ENCODE measurements at places on chromosomes 11 and 22. TPM values are rescaled to one million over a fixed set of nuclear protein-coding genes. Genes with fewer than 3 reads are reported as not detected.

The C11orf86 gene
- total RNA-seq: not detected

The CHEK1 gene
- total RNA-seq: 8.7 TPM

The OSM gene
- not detected for total RNA-seq

The OR4X1 gene
- total RNA-seq: not detected

The GAL3ST1 gene
- not detected for total RNA-seq

The ASPHD2 gene
- 4.2 TPM for total RNA-seq

DNA sequence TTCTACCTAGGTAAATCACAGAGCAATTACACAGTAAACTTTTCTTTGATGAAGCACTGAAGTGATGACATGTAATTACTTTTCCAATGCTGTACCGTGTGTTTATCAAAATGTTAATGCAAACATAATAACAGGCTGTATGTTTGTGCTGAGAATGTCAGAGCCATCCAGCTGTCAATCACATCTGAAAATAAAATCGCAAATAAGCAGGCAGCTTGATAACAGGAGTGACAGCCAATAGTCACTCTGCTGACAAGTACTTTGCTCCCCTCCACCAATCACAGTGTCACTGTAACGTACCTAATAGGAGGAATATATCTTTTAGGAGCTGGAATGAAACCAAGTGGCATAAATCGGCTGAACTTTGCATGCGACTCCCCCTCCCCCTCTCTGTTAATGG lies 119.7 kb downstream of the KIRREL3 start:
- DNase-seq: no peak

DNA sequence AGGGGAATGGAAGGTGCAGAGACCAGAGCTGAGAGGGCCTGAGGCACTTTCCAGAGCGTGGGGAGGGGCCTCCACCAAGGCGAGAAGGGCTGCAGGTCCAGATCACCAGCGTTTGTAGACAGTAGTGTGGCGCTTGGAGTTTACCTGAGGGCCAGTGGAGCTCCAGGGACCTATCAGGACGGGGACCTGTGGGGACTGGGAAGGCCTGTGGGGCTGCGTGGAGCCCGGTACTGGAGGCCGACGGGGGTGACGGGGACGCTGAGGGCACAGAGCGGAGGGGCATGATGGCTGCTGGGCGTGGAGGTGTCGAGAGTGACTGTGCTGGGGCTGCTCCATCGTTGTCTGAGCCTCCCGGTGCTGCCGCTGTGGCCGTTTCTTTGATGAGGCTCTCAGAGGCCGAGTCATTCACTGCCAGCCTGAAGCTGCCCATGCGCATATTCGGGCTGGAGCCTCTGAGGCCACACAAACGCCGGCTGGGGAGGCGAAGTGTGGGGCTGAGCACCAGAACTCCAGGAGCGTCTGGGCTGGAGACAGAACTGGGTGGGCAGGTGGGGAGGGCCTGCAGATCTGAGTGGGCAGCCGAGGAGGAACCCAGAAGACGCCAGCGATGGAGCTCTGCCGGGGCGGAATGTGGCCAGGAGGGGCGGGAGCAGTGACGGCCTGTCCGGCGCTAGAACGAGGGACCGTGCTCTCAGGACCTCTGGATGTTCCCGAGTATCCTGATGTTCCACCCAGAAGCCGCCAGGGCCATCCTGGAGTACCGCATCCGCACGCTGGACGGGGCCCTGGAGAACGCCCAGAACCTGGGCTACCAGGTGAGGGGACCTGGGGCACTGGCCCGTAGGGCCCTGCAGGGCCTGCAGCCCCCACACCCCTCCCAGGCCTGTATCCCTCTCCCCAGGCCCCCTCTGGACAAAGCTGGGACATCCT lies 2.6 kb downstream of the PGGHG start:
- DNase-seq: no peak

GRCh38 chr11:36431429-36432092 lies 78.5 kb downstream of the TRAF6 start:
- DNase-seq: peak; percentile 97

DNA sequence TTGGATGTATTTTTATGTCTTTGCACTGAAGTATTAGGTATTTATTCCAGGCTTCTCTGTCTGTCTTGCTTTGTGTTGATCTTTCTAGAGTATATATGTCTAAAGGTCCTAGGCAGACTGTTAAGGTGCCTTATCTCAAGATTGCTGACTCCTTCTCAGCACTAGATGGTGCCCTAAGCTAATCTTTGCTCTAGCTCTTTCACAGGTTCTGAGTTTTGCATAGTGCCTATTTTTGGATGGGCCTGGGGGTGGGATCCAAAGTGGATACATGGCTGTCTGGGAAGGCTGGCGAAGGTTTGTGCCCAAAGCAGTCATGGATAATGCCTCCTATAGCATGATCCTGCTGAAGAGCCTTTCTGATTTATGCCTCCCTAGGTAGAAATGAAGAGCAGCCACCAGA lies 154.9 kb downstream of the TRPC6 start:
- DNase-seq: peak; percentile 29

- no peak for DNase-seq
Measured at GRCh38 chr11:32426819-32427615, 8.3 kb downstream of the WT1 start.

GRCh38 chr22:33894515-33894914 lies 25.8 kb downstream of the LARGE1 start:
- no peak for DNase-seq

- DNase-seq: no peak
Measured at GRCh38 chr11:132042296-132042695, 671.9 kb downstream of the NTM start.

Data from fibroblast of the aortic adventitia (primary cell).